Aorta (tissue), 5 donors: ENCODE measurements at places on chromosomes 5 and 9. TPM values are rescaled to one million over a fixed set of nuclear protein-coding genes. Genes with fewer than 3 reads are reported as not detected.

SIT1 gene
- total RNA-seq: 0.65 TPM

USP20 gene
- 54.2 TPM for total RNA-seq

PCDHB15 gene
- total RNA-seq: 8.7 TPM

CDC20B gene
- not detected for total RNA-seq

RNF183 gene
- total RNA-seq: not detected

HRCT1 gene
- 23.1 TPM for total RNA-seq

CCIN gene
- total RNA-seq: 0.99 TPM

FBP2 gene
- total RNA-seq: not detected

MYMK gene
- total RNA-seq: not detected

SMIM15 gene
- total RNA-seq: 41.1 TPM

MARVELD2 gene
- 1.1 TPM for total RNA-seq
